NCI-H2029 treated with DMSO at 0.1 percent for 48 hours (cell line): ENCODE measurements at places on chromosomes 7 and 10.

DNA sequence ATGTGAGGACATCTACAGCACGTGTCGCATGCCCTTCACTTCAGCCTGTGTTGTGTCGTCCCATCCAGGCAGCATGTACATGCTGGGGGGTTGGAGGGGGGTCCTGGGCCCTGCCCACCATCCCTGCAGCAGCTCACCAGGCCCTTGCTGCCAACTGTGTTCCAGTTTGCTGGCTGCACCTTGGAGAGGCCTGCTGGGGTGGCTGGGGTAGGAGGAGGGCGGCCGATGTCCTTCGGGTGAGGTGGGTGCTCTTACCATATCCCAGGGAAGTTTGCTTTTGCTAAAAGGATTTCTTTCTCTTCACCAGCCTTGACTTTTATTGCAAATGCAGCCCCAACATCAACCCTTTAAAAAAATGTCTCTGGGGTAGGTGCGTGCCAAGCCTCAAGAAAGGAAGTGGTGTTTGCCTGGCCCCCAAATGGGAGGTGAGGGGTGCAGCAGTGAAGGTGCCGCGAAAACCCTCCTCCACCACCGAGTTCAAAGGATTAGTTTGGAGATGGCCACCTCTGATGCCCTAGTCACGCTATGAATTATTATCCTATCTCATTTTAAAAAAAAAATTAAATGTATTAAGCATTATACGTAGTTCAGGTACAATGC lies 165.8 kb upstream of the KLF6 start:
- no peak for DNase-seq

GRCh38 chr10:64867501-64867962 lies 1346.3 kb downstream of the REEP3 start:
- DNase-seq, result no peak

DNA sequence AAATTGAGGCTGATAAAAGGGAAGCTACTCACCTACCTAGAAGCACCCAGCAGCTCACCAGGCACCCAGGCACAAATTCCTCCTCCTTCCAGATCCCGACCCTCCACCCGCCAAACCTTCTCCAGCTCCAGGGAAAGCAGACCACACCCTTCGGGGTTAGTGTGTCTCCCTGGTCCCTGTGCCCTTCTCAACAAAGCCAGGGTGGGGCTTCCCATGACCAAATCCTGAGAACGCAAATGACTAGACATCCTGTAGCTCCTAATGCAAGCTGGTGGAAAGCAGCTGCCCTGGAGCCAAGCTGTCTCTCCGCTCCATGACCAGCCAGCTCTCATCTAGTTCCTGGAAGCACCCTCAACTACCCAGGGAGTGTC lies 4.4 kb downstream of the TBX20 start:
- DNase-seq, result no peak

DNA sequence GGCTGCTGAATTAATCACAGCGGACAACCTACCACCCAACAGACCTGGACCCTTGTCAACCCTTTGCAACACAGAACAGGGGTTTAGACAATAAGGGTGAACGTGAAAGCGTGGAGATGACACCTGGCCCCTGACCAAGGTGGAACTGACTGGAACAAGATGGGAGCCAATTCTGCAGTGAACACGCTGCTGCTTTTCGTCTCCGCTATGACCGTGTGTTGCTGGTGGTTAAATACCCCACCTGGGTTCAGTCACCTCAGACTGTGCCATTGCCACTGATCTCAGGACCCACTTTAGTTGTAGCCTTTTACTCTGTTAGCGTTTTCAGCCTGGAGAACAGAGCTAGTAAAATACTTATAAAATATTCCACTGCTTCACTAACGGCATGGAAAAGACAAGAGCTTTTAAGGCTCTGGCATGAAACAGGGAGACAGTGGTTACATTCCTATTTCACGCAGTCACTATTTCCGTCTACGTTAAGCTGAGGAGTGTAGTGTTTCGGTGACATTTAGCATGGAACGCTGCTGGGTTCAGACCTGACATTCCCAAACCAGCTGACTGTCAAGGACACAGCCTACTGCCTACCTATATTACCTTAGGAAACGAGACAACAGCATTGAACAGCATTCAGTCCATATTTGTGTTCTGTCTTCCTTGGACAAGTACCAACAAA lies 119.5 kb upstream of the PRSS1 start:
- no peak for DNase-seq

DNA sequence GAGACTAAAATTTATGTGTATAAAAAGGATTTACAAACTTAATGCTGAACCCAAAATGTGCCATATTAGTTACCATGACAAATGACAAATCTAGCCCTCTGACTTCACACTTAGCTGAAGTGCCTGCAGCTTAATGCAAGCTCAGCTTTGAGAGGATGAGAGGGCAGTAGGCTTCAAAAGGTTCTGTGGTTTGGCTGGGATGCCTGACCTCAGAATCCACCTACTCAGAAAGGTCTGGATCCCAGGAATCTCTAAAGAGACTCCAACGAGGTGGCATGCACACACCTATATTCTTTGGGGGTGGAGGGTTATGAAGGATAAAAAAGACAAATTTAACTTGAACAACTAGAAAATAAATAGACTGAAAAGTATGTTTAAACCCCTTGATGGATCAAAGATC lies 213.4 kb downstream of the TAX1BP1 start:
- DNase-seq, result no peak

DNA sequence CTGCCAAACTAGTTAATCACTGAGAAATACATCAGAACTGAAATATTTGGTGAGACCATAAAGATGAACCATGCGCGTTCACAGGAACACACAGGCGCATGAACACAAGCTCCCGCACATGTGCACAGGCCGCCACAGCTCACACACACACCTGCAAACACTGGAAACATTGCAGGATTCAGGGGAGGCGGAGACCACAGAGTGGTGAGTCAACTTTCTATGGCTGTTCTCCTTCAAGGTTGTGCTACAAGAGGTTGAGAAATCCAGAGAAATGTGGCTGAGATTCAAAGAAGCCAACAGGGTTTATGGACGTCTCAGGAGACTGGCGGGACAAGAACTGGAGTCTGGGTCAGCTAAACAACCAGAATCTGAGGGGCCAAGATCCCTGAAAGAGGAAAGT lies 17.8 kb downstream of the ESYT2 start:
- no peak for DNase-seq

GRCh38 chr7:40879941-40880543 lies 745.2 kb downstream of the SUGCT start:
- DNase-seq, result no peak
